MV-4-11 (cell line): ENCODE measurements at places on chromosomes 11 and 22.

- DNase-seq, result no peak
These were observed 10.2 kb downstream of the PAMR1 start for GRCh38 chr11:35515224-35515623.

DNA sequence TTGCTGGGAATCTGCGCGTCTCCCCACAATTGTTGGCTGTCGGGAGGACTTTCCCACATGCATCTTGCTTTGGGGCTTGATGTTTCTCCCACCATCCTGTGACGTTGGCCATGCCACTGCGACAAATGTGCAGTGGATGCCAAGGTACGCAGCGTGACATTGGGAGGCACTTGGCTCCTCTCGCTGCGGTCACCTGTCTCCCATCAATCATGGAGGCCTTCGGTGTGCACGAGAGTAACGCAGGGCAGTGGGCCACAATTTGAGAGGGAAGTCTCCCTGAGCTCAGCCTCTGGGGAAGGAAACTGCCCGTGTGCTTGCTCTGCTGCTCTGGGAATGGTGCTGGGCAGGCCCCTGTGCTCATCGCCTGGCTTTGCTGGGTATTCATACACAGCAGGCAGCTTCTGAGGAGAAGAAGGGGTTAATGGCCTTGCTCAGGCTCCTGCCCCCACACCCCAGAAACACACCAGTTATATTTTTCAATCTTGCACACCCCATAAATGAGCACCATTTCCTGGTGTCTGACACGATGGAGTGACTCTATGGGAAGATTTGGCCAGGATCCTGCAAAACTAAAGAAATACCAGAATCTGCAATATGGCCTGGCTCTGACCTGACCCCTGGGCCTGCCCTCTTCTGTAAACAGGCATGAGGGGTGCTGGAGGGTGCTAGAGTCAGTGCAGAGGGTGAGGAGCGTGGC lies 153.5 kb downstream of the ADAMTS15 start:
- DNase-seq, result no peak

DNA sequence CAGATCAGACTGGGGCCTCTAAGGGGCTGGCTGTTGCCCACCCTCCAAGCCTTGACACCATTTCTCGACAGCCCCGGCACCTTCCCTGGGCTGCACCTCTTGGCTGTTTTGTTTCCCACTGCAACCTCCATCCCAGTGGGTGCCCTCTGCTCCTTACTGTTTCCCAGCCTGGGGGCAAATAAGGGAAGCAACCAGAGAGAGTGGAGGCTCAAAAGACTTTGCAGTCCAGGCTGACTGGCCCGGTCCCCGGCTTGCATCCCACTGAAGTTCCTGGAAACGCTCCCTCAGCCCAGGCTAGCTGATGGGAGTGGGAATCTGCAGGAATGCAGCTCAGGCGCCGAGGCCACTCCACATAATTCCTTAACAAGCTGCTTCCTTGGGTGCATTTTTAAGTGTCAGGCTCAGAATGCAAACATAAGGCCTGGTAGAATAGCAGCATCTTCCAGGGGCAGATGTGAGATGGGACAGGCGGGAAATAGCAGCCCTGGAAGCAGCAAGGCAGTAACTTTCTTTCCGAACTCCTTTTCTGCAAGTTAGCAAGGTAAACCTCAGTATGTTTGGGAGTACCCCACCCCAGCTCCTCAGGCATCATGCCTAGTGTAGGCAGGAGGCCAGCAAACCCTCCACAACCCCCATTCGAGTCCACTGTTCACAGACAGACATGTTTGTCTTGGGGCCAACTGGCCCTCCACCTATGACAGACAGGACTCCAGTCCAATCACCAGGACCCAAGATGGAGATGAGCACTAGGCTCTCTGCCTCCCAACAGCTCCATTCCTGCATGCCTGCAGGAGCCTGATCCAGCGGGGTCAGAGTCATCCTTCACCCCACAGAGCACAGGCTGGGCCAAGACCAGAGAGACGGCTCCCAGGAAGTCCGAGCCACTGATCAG lies 39.3 kb downstream of the RPL27A start:
- no peak for DNase-seq

- peak; percentile 36 for DNase-seq
These were observed 6.2 kb upstream of the MPEG1 start for GRCh38 chr11:59218893-59219292.

GRCh38 chr22:50045211-50046018 lies 12.7 kb downstream of the TTLL8 start:
- no peak for DNase-seq

DNA sequence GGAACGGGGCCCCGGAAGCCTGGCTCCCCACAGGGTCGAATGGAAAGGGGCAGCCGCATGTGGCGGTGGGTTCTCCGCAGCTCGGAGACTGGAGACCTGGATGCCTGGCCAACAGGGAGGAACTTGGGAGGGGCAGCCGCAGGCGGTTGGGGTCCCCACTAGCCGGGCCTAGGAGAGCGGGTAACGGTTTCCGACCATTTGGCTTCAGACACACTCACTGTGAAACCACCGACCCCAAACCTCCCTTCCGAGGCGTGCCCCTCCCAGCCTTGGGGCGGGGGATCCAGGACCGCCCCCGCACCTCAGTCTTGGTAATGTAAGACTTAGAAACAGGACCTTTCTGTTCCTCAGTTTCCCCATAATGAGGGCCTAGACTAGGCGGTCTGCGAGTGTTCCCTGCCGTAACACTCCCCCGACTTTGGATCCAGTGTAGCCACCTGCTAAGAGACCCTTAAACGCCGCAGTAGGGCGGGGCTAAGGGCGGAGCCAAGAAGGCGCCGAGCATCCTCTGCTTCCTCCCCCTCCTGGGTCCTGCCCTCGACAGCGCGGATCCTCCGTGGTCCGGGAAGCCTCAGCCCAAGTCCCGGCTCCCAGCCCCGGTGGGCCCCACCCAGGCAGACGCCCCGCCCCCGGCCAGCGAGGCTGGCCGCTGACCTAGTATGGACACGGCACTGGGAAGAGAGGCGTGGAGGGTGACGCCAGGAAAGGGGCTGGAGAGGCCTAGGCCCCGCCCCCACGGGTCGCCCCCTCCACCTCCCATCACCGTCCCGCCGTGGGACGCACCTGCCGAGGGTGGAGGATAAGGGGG lies 1.8 kb upstream of the RASGRP2 start:
- peak; percentile 82 for DNase-seq

DNA sequence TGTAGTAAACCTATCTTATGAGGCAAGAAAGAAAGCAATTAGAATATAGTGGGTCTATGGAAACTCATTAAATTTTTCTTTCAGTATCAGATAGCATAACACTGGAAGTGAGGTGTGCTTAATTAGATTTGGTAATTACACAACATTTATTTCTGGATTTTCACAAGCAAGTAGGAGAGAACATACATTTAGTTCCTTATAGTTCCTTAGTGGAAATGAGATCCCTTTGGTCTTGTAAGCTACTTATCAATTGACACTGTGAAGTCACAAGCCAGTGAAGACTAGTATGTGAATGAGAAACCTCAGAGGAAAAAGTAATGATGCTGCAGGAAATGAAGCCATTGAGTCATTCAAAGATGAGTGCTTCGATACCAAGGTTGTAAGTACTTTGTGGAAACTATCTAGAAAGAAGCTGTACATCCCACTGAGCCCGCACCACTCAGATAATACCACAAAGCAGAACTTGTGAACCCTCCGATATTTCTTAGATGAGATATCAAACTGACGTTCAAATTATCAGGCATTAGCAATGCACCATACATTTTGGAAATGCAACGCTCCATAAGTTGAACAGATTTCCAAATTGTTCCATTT lies 53.5 kb downstream of the ENTHD1 start:
- peak; percentile 38 for DNase-seq

GRCh38 chr11:63511048-63511748 lies 5.3 kb downstream of the LGALS12 start:
- no peak for DNase-seq

DNA sequence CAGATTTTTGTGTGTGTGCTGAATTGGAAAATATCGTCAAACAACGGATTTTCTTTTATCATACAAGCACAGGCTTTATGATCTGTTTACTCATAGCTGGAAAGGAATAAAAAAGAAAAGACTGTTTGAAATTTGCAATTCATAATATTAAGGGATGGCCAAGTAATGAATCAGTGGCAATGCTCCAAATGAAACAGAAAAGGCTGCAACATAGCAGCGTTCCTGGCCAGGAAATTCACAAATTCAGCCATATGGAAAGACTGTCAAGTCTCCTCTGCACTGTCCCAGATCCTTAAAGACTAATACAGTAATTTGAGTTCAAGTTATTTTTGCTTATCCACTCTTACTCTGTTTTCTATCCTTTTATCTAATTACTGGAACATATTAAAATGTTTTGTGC lies 98.2 kb downstream of the MSANTD4 start:
- DNase-seq, result no peak

DNA sequence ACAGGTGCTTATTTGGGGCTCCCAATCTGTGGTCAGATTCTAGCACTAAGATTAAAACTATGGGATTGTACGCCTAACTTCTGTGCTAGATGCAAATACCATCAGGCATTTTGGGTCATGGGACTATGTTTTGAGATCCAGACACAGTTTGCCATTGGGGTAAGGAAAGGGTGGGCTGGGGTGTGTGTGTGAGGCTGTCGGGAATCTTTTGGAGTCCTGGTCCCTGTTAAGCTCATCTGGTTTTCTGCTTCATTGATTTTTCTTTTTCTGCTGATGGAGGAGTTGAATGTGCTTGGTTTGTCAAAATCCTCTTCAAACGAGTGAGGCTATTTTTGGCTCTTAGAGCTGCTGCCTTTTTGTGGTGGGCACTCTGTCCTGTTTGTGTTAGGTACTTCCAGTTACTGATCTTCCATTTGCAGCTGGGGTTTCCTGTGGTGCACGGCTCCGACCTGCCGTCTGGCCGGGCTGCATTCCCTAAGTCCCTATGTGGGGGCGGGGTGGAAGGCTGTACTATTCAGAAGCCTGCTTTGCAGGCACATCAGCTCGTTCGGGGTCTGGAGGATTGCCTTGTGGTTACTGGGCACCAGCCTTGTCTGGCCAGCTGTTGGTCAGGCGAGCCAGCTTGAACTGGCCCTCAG lies 2.9 kb downstream of the BCR start:
- DNase-seq, result peak; percentile 32

DNA sequence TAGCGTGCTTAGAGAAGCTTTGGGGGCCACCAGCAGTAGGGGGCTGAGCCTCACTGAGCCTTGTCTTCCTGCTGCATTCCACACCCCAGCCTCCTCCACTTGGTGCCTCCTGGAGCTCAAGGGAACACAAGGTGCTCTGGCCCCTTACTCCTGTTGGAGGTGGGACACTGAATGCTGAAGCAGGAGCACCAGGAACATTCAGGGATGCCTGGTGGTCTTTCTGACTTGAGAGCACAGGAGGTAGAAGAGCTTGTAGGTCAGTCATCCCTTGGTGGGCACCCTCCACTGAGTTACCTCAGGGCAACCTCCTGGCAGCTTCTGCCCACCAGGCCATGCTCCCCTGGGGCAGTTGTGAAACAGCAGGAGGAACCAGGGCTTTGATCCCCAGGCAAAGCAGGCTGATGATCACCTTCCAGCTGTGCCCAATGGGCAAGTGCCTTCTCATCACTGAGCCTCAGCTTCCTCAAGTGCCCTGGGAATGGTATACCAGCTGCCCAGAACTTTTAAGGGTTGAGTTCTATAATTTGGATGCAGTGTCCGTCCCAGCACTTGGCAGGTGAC lies 50.1 kb downstream of the CABIN1 start:
- DNase-seq, result no peak

DNA sequence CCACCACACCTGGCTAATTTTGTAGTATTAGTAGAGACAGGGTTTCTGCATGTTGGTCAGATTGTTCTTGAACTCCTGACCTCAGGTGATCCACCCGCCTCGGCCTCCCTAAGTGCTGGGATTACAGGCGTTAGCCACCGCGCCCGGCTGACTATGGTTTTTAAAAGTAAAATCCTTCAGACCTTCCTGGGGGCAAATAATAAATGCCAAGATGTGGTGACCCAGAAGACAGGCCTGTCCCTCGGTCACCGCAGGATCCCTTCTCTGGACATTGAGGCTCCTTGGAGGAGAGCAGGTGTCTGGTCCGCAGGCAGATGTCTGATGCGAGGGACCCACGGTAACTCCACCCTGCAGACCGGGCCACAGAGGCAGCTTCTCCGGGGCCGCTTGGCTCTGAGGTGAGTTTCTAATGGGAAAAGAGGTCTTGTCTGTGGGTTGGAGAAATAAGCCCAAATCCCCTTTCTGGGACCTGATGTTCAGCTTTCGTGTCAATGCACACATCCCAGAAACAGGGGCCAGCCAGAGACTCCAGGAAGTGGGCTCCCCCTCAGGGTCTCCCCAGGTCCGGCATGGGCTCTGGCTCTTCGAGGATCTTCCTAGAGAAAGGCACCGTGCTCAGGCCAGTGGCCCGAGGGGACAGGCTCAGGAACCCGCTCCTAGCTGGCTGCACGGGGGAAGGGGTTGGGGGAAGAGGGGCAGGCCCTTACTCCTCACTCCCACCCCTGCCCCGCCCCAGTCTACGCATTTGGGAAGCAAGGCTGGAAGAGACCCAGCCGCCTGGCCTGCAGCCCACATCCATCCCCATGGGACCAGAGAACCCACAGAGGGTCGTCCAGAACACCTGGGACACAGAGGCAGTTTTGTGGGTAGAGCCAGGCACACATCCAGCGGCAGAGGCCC lies 100.6 kb downstream of the WNT7B start:
- no peak for DNase-seq

- no peak for DNase-seq
These were observed 3.3 kb downstream of the RBM4 start for GRCh38 chr11:66641834-66642233.

DNA sequence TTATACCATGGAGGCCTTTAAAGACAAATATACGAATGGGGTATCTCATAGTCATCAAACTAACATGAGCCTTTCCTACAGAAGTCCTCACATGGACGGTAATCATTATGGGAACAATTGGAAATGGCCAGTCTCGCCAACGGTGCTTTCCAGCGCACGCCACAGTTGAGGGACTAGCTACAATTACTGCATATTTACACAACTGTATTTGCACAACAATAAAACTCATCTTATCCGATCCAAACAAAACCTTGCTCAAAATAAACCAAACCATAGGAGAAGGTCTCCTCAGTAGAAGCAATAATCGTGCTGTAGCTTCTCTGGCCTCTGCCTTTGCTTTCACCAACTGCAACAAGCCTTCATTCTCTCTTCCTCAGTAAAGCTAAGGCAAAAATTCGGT lies 5.9 kb downstream of the CADM1 start:
- no peak for DNase-seq

DNA sequence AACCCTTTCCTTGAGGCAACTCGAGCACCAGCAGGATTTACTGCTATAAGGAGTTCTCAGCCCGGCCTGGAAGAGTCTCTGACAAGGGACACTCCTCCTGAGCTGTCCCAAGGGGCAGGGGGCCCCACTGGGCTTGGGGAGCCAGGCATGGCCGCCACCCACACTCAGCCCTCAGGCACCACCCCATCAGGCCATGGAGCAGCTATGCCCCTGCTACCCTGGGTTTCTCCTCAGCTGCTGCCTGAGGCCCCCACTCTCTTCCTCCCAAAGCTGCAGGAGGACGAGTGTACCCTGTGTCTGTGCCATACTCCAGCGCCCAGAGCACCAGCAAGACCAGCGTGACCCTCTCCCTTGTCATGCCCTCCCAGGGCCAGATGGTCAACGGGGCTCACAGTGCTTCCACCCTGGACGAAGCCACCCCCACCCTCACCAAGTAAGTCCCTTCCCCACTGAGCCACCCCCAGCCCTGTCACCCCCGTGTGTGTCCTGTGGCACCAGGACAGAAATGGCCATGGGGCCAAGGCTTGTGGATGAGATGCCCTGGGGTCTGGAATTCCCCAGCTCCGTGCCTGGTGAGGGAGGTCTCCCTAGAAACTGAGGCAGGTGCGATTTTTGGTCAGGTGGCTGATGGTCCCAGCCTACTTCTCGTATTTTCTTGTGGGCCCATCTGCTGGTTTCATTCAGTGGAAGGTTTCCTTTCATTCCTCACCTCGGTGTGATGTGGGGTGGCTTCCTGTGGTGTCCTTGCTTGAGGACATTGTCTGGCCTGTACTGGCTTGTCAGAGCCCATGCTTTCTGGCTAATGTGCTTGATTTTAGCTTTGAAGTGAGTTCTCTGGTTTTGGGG lies 28.4 kb downstream of the TAB1 start:
- no peak for DNase-seq
